ENCODE measurements at places on chromosomes 2 and 18.

GRCh38 chr18:23992089-23992940 lies 22.2 kb upstream of the TTC39C start:
- H3K27ac ChIP-seq, result peak overlapping the region; percentile 51
- H3K4me1 ChIP-seq, result peaks cover 25% of the 10 kb centered on the region
- peak; percentile 48 for DNase-seq
- H3K4me3 ChIP-seq, result no peak overlapping the region

DNA sequence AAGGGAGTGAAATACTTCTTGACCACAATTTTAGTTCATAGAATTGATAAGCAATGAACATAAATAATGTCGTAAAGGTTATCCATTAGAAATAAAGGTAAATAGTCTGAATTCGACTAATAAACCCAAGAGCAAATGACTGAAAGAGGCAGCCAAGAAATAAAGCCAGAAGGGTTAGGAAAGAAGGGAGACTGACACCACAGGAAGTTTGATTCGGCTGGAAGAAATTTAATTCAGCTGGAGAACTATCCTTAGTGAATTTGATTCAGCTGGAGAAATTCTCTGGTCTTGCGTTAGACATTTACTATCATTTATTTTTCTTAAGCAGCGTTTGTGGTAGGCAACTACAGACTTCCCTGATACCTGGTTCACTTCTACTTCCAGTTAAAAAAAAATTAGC lies 429.6 kb downstream of the PID1 start:
- peak overlapping the region; percentile 44 for H3K27ac ChIP-seq
- no peaks in the 10 kb centered on the region for H3K36me3 ChIP-seq
- H3K4me3 ChIP-seq, result no peak overlapping the region

DNA sequence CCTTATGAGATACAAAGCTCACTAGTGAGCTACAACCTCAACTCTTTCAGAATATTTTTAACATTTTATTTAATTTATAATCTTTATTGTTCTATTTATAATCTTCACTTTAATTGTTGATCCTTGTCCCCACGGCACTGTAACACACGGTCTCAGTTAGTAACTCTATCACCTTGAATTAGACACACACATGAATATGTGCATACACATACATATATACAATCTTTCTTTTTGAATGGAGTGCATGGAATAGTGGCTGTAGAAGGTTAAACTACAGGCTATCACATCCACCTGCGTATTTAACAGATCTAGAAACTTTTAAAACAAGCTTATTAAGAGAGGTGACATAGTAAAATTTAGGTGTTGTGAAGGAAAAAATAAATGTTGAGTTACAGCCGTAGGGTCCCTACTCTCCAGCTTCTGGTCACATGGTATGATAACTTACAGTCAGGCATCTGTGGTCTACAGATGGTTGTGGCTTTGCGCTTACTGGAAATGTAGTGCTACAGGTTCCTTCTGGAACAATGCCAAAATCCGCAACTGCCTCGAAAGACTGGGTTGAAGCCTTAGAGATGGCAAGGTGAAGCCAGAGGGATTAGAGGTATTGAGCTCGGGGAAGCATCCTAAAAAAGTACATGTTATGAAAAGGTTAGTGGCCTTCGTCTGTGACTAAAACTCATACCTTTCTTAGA lies 1324.1 kb upstream of the SLC39A10 start:
- H3K27ac ChIP-seq, result no peak overlapping the region
- H3K36me3 ChIP-seq, result no peaks in the 10 kb centered on the region
- no peaks in the 10 kb centered on the region for H3K27me3 ChIP-seq
- H3K4me3 ChIP-seq, result no peak overlapping the region
- no peaks in the 10 kb centered on the region for H3K4me1 ChIP-seq
- peak; percentile 14 for DNase-seq

DNA sequence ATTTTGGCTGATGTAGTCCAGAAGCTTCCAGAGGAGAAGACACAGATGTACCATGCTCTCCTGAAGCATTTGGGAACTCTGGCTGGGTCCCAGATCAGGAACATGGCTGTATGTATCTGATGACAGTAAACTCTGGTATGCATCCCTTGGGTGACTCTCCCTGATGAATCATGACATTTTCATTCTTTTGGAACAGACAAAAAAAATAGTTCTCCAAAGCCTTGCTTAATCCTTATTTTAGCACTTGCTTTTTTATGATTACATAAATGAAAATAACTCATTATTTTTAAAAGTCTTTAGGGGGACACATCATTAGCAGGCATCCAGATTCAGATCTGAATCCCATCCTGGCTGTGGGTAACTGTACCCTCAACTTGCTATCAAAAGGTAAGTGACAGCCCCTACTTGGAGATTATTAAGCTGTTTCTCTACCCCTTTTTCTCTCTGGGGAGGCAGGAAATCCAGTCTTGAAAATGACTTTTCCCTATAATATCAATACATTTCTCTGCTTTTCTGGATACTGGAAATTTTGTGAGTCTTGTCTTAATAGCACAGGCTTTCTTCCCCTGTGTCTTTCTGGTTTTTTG lies 23.3 kb downstream of the AOX1 start:
- no peak for DNase-seq
- H3K4me3 ChIP-seq, result no peak overlapping the region
- H3K36me3 ChIP-seq, result peaks cover 2% of the 10 kb centered on the region
- no peaks in the 10 kb centered on the region for H3K4me1 ChIP-seq
- no peak overlapping the region for H3K27ac ChIP-seq

GRCh38 chr2:200624026-200624425 lies 38.2 kb downstream of the AOX1 start:
- H3K27me3 ChIP-seq, result no peaks in the 10 kb centered on the region
- no peak for DNase-seq
- no peaks in the 10 kb centered on the region for H3K36me3 ChIP-seq
- no peak overlapping the region for H3K4me3 ChIP-seq
- no peak overlapping the region for H3K27ac ChIP-seq
- H3K4me1 ChIP-seq, result no peaks in the 10 kb centered on the region

DNA sequence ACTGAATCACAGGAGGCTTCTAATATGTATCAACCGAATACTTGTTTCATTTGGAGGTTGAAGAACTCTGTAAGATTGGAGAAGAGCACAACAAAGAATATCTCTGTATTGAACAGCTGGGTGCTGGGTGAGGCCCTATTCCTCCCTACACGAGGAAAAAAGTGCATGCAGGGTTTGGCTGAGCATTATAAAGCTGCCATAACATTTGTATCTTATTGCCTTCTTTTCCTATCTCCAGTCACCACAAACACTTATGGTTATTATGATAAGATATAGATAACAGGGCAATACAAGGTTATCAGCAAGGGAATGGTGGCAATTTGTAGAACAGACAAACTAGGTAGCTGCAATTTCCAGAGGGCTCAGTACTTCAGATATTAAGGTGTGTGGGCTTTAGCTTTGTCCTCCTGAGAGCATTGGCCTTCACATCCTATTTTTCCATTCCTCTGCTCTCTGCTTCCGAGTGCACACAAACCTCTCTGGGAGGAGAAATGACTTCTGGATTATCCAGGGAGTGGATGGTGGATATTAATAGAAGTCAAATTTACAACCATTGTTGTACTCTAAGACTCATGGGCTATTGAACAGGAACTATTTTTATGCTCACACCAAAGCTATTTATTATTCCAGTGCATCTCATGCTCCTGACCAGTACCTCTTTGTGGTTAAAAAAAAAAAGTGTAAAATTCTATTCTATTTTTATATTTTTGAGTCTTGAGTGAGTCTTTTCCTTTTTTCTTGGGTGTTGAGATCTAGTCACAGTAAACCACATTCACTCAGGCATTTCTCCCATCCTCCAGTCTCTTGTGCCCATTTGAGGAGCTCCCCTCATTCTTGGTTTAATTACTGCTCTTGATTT lies 248.4 kb downstream of the ETAA1 start:
- H3K36me3 ChIP-seq, result no peaks in the 10 kb centered on the region
- H3K4me3 ChIP-seq, result no peak overlapping the region
- no peaks in the 10 kb centered on the region for H3K4me1 ChIP-seq
- H3K27ac ChIP-seq, result peak overlapping the region; percentile 14
- no peaks in the 10 kb centered on the region for H3K27me3 ChIP-seq
- no peak for DNase-seq

DNA sequence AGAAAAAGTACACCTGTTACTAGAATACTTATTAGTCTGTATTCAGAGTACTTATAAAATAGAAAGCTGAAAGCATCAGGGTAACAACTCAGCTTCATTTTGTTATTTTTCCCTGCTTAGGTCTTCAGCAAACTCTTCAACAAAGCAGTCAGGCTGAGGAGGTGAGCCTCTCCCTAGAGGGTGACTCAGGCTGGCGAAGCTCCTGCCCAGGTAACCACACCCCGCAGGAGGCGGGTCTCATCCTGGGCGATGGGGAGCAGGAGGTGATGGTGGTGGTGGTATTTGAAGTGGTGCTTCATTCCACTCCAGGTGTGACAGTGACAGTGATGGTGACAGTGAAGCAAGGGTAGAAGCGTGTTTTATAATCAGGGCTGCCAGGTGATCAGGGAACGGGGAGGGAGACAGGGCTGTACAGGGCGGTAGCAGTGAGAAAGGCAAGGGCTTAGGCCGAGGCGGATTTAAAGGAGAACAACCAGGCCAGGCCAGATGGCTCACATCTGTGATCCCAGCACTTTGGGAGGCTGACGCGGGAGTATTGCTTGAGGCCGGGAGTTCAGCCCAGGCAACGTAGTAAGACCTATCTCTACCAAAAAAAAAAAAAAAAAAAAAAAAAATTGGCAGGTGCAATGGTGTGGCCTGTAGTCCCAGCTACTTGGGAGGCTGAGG lies 127.1 kb downstream of the SOCS6 start:
- no peak overlapping the region for H3K27ac ChIP-seq
- H3K36me3 ChIP-seq, result no peaks in the 10 kb centered on the region
- no peaks in the 10 kb centered on the region for H3K27me3 ChIP-seq
- peak; percentile 51 for DNase-seq
- no peak overlapping the region for H3K4me3 ChIP-seq
- H3K4me1 ChIP-seq, result peaks cover 12% of the 10 kb centered on the region

- peaks cover 16% of the 10 kb centered on the region for H3K4me1 ChIP-seq
- H3K27ac ChIP-seq, result no peak overlapping the region
- no peaks in the 10 kb centered on the region for H3K27me3 ChIP-seq
- no peaks in the 10 kb centered on the region for H3K36me3 ChIP-seq
These were observed 82.6 kb downstream of the POU3F3 start for GRCh38 chr2:104936527-104936926.

DNA sequence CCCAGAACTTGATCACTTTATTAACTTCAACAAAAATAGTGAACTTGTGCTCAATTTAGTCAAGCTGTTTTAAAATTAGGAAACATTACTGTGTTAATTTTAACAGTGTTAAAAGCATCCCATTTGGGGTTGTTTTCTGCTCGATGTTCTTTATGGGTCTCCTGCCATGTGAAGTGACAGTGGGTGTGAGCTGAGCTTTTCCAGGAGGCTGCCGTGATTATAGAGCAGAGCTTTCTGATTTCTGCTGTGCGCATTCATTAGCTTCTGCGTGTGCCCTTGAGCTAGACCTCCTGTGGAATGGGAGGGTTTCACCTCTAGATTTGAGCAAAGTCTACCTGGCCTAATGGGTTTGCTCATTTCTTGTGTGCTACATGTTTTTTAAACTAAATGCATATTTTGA lies 121.5 kb downstream of the WDSUB1 start:
- no peak overlapping the region for H3K4me3 ChIP-seq
- no peak for DNase-seq
- no peaks in the 10 kb centered on the region for H3K27me3 ChIP-seq
- peaks cover 51% of the 10 kb centered on the region for H3K36me3 ChIP-seq

DNA sequence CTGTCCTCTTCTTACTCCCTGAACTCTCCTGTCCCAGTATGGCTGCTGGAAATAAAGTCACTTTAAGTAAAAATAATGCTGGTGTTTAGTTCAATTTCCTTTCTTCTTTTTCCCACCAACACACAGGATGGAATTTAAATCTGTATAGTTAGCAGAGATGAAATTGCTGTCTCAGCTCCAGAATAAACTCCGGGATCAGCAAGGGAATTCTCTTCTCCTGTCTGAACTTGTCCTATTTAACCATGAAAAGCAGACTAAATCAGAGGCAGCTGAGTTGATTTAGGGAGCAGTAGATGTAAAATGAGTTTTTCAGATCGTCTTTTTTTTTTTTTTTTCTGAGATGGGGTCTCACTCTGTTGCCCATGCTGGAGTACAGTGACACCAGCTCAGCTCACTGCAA lies 25.9 kb downstream of the TTLL4 start:
- DNase-seq, result no peak
- H3K27ac ChIP-seq, result no peak overlapping the region
- H3K36me3 ChIP-seq, result peaks cover 43% of the 10 kb centered on the region
- H3K4me1 ChIP-seq, result peaks cover 20% of the 10 kb centered on the region
- no peak overlapping the region for H3K4me3 ChIP-seq
- H3K27me3 ChIP-seq, result no peaks in the 10 kb centered on the region

- H3K4me1 ChIP-seq, result peaks cover 27% of the 10 kb centered on the region
- H3K4me3 ChIP-seq, result no peak overlapping the region
- no peaks in the 10 kb centered on the region for H3K36me3 ChIP-seq
- peak overlapping the region; percentile 19 for H3K27ac ChIP-seq
- H3K27me3 ChIP-seq, result no peaks in the 10 kb centered on the region
These were observed 103.6 kb downstream of the DOCK10 start for GRCh38 chr2:224938651-224939182.

DNA sequence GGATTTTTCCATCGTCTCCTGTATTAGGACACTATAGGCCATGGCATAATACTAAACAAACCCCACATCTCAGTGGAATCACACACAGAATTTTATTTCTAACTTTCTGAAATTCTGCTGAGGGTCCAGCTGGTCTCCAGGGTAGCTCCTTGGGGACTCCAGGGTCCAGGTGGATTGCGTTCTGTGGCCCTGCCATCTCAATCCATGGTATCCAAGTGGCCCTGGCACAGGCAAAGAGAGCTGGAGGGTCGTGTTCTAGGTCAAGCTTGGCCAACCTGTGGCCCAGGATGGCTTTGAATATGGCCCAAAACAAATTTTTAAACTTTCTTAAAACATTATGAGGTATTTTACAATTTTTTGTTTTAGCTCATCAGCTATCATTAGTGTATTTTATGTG lies 134.6 kb downstream of the CTIF start:
- no peak overlapping the region for H3K4me3 ChIP-seq
- peaks cover 28% of the 10 kb centered on the region for H3K36me3 ChIP-seq
- H3K27ac ChIP-seq, result no peak overlapping the region

GRCh38 chr18:25423267-25423666 lies 71.3 kb upstream of the ZNF521 start:
- H3K4me3 ChIP-seq, result no peak overlapping the region
- H3K27me3 ChIP-seq, result no peaks in the 10 kb centered on the region

- no peaks in the 10 kb centered on the region for H3K4me1 ChIP-seq
- no peak overlapping the region for H3K4me3 ChIP-seq
- no peaks in the 10 kb centered on the region for H3K27me3 ChIP-seq
- no peaks in the 10 kb centered on the region for H3K36me3 ChIP-seq
These were observed 24.9 kb upstream of the PID1 start for GRCh38 chr2:229296016-229296415.
